Effector memory CD8-positive, alpha-beta T cell (primary cell): ENCODE measurements at places on chromosomes 5 and 9.

DNA sequence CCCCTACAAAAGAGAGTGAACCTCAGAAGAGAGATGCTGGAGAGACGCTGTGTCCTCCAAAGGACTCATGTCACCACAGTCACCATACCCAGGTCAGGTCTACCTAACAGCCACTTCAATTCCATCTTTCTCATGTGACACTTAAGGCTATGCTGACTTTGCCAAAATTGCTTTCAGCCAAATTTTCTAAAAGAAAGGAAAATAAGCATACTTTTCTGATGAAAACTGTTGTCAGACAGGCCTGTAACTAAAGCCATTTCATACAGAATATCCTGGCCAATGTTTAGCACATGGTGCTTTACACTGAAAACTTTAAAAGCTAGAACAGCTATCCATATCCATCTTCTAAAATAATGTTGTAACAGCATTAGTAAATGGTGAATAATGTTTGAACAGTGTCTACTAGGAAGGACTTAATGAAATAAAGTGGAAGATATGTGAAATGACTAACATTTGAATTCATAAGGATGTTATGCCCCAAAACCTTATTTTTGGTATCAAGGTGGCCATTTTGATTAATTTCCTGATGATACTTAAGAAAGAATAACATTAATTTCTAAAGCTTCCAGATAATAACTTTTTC, 97.2 kb downstream of the NFIB start:
- DNase-seq = no peak

DNA sequence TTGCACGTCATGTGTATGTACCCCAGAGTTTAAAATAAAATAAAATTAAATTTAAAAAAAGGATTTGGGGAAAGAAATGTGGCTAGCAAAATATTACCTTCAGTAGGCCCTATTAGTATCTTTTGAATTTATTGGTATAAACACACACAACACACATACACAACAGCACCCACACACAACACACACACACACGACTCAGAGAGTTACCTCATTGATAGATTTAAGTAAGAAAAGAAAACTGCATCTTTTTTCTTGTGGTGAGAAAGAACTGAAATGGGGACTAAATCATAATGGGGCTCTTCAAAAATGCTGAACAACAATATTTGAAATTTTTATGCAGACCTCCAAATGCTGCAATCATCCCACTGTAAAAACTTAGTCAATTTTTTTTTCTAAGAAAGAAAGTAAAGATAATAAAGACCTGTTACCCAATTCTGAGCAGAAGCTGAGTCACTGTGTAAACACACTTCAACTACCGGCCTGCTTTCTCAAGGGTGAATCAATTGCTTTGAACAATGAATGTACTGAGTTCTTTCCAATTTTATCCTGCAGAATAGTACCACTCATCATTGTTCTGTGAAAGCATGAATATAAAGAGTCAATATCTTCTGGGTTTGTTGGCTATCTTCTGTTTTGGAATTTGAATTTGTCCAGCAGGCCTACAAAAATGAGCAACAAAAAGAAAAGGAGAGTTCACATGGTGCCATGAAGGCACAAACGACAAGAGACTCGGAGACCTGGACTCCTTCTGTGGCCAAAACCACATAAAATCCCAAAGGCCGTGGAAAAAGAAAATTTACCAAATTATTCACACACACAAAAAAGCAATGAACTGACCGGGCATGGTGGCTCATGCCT, 57.9 kb upstream of the CCNG1 start:
- no peak for DNase-seq

DNA sequence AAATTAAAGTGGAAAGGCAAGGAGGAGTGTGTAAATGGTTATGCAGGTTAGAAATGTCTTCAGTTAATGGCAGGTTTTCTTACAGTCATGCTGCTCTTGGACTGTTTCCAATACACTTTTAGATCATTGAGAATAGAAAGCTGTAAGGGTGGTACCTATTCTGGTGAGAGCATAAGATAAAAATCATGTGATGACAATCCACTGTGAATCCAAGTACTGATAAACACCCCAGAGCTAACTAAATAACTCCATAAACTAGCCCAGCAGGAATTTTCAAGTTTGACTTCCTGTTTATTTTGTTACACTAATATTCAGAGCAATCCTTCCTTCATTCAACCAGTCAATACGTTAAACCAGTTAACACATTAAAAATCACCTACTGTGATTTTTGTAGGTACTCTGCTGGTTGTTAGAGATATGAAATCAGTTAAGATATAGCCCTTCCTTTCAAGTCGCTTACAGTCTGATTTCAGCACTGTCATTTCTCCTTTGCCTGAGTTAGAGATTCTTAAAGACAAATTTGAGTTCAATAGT, 22.6 kb downstream of the VCAN start:
- DNase-seq = no peak

GRCh38 chr5:77294185-77294584, 83.7 kb downstream of the PDE8B start:
- no peak for DNase-seq

DNA sequence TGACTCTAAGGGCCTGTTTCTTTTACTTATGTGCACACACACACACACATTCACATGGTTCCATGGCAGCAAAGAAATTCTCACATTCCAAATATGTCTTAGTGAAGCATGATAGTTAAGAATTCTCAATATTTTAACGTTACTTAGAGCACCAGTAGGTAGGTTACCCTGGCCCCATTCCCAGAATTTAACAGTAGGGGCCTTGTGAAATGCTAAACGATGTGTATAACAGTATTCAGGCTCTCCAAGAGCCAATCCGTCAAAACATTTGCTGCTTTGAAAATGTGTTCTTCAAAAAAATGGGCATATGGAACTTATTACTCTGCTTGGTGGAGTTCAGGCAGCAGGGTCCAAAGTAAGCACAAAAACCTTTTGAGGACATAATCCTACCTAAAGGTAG, 93.7 kb upstream of the DAB2 start:
- no peak for DNase-seq

DNA sequence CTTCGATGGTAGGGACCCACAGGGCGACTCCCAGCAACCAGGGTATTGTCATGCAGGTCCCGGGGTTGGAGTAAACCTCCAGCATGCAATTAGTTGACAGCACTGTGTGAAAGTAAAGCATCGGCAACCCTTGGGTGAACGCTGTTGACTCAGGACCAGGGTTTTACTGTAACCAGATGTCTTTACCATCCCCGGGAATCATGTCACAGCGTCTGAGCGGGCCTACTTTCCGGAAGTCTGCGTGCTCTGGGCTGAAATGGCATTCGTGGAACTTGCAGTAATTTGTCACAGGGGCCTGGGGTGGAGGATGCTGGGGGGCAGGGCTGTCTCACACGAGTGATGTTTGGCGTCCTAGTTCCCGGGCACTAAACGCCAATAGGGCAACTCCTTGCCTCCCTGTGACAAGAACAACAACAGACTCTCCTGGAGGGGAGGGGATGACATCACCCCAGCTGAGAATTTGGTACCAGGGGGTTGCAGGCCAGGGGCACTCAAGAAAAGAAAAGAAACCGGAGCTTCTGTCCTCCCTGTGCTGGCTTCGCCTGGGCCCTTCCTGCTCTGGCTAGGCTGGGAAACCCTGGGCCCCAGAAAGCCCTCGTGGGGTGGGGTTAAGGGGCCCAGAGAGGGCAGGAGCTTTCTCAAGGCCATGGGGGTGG, 10.1 kb upstream of the UBAC1 start:
- DNase-seq = no peak

DNA sequence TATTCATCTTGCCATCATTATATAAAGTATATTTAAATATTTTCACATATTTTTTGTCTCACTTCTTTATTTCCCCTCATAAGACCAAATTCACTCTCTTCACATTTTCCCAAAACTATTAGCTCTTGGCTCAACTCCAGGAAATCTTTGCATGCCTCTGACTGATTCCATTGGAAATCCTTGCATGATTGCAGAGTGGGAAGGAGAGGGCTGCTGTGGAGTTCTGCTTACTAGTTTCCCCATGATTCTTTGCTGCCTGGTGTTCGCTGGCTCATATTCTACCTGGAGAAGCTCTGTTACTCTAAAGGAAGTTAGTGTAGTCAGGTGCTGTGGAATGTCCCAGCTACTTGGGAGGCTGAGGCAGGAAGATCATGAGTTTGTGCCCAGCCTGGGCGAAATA, 41.9 kb downstream of the LIX1 start:
- no peak for DNase-seq

GRCh38 chr5:151504006-151504405, 56.6 kb downstream of the SLC36A1 start:
- no peak for DNase-seq

DNA sequence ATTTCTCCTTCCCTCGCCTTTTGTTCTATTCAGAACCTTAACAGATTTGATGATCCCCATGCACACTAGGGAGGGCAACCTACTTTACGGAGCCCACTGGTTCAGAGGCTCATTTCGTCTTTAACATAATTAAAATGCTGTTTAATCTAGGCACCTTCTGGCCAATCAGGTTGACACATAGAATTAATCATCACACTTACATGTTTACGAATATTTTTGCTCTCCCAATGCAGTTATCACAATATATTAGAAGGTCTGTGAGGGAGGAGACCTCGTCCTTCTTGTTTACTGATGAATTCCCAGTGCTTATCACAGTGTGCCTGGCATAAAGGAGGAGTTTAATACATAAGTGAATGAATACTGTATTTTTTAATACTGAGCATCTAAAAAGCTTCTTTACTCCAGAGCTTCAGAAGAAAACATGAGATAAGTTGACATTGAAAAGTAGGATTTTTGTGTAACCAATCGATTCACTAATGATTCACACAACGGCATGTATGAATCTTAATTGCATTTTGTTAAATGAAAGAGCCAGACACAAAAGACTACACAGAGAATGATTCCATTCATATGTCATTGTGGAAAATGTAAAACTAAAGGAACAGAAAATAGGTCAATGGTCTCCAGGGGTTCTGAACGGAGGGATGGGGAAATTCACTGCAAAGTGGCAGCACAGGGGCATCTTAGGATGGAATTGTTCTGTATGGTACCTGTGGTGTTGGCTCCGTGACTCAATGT, 78.6 kb upstream of the VCAN start:
- no peak for DNase-seq

- no peak for DNase-seq
These were observed 156.4 kb upstream of the RASEF start for GRCh38 chr9:83219154-83219923.

- no peak for DNase-seq
These were observed 155.7 kb downstream of the RMI1 start for GRCh38 chr9:84136119-84136868.

GRCh38 chr5:146072595-146072994, 32.8 kb downstream of the PLAC8L1 start:
- DNase-seq = no peak

GRCh38 chr5:135234666-135235401, 164.2 kb downstream of the MACROH2A1 start:
- DNase-seq = no peak

DNA sequence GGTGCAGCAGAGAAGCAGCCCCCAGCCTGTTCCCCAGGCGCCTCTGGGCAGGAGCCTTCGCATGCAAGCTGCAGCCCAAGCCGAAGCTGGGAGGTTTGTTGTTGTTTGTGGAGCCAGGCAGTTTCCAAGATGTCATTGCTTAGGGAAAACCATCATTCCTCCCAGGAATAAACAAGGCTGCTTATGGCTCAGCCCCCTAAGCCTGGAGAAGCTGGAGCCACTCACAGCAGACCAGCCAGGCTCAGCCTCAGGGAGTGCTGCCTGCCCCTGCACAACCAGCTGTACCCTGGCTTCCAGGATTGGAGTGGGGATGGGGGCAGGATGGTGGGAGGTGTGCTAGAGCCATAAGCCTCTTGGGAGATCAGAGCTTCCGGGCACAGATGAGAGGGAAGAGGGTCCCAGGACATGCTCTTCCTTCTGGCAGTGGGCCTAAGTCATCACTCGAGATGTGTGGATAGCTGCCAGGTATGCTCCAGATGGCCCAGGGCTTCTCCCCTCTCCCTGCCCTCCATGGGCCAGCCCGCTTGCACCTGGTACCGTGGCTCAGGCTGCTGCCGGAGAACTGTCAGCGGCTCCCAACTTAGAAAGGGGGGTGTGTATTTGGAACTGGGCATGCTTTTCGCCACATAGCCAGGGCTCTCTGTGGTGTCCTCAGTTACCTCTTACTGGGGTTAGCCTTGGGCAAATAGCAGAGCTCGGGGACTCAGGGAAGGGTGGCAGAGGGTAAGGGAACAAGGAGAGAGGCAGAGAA, 105.2 kb downstream of the RGS3 start:
- no peak for DNase-seq

- no peak for DNase-seq
These were observed 109.6 kb downstream of the FGF18 start for GRCh38 chr5:171528865-171529614.

GRCh38 chr5:88732181-88732633, 150.8 kb downstream of the MEF2C start:
- DNase-seq = no peak

DNA sequence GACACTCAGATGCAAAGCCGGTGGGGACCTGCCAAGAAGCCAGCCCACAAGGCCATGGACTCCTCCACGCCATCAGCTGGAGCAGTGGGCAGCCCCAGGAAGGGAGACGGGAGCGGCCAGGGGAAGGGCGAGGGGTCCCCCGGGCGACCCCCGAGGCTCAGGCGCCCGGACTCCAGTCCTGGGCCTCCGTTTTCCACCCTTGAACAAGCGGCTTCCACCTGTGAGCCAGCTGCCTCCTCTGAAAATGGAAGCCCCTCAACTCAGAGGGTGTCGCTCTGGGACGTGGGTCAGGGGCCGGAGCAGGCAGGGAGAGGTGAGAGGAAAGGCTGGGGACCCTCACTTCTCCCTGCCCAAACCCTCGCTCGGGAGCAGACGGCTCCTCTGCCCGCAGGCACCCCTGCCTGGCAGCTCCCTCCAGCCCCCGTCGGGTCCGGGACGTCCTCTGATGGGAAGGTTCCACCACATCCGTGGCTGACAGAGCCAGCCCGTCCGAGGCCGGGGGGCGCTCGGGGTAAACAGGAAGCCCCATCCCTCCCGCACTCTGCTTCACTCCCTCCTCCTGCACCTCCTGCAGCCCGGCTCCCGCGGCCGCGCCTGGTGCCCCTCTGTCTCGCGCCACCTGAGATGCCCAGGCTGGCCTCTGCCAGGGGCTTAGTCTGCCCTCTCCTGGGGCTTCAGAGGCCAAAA, 3.7 kb upstream of the EGFL7 start:
- no peak for DNase-seq
